DMS153 (cell line): ENCODE measurements at places on chromosomes 12 and 14.

- no peak for DNase-seq
Measured at GRCh38 chr14:97582022-97582421, 784.8 kb downstream of the VRK1 start.

- no peak for DNase-seq
Measured at GRCh38 chr14:80695869-80696268, 245.7 kb downstream of the CEP128 start.

DNA sequence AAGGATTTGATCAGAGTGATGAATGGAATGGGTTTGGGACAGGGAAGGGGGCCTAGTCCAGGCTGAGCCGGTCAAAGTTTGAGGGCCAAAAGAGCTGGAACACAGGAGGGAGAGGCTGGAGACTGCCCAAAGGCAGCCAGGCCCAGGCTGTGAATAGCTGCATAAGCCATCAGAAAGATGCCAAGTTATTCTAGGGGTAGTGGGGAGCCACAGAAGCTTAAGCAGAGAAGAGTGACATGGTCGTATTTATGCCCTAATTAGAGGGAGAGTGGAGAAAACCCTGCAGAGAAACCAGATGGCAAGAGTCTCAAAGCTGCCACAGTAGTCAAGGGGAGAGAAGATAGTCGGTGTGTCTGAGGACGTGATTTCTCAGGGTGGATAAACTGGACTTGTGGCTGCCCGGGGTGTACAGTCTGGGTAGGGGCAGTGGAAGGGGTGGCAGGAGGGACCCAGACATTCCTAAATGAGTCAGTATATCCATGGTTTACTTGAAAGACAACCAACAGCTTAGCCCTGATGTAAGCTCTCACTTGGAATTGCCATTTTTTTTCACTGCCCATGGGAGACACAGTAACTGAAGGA lies 99.2 kb downstream of the PRICKLE1 start:
- DNase-seq = no peak

DNA sequence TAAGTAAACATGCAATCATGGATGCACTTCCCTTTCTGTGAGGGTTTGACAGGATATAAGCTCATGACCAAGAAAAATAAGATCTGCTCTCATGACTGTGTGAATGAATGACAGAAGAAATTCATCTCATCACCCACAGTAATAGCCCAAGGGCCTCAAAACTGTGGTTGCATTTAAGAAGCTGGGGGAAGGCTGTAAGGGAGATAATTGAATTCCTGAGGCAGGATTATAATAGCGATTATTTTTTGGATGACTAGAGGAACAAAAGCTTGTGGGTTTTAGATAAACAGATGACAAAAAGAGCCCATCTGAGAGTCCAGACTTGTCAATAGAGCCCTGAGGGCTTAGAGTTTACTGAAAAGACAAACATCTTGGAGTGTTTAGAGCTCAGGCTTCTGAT lies 161.2 kb downstream of the NTF3 start:
- DNase-seq = no peak

DNA sequence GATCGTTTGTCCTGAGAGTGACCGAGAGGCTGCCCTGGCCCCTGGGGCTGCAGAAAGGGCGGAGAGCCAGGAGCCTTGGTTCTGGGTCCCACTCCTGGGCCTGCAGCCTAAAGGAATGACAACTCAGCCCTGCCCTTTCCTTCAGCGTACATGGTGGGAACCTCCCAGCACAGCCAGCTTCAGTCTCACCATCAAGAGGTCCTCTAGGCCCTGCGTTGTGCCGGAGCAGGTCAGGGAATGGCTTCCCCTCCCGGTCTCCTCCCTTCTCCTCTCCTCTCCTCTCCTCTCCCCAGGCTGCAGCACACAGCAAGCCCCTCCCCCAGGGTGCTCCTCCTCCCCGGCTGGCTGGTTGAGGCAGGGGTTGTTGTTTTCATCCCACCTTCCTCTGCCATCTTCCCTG lies 44.6 kb upstream of the TUNAR start:
- DNase-seq = no peak

- no peak for DNase-seq
Measured at GRCh38 chr12:104605685-104606084, 148.9 kb downstream of the CHST11 start.

DNA sequence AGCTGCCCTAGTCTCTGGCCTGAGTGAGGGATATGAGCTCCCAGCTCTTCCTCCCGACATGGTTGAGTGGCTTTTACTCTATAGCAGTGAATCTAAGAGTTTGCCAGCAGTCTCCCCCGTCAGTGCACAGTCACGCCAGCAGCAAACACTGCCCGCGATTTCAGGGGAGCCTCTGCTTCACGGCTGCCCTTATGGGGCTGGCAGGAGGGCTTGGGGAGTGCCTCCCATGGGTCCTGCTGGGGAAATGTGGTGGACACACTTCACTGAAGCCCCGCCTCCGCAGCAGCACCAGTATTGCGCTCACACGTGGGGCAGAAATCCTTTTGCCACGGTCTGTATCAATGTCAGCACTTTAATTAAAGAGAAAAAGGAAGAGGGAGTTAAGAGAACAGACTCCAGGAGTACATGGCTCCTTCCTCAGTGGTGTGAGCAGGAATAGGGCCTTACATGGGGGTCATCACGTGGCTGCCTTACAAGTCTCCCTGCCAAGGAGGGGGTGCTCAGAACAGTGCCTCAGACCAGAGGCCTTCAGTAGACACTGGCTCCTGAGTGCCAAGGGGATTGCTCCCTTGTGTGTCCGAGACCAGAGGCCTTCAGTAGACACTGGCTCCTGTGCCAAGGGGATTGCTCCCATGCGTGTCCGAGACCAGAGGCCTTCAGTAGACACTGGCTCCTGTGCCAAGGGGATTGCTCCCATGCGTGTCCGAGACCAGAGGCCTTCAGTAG lies 55.7 kb downstream of the SFSWAP start:
- DNase-seq = no peak

GRCh38 chr14:91310606-91311283 lies 66.2 kb upstream of the GPR68 start:
- DNase-seq = no peak

- no peak for DNase-seq
Measured at GRCh38 chr12:120598674-120599463, 17.7 kb upstream of the POP5 start.

GRCh38 chr14:68530443-68530842 lies 262.4 kb downstream of the ZFP36L1 start:
- DNase-seq = no peak

GRCh38 chr12:116366824-116367223 lies 89.3 kb upstream of the MED13L start:
- peak; percentile 69 for DNase-seq

- DNase-seq = no peak
Measured at GRCh38 chr14:104957146-104958113, 20.7 kb downstream of the AHNAK2 start.

- DNase-seq = no peak
Measured at GRCh38 chr14:21093769-21094681, 4.4 kb downstream of the ZNF219 start.

GRCh38 chr12:94998326-94998725 lies 5.2 kb downstream of the NDUFA12 start:
- DNase-seq = no peak

- no peak for DNase-seq
Measured at GRCh38 chr14:95113476-95113875, 43.9 kb downstream of the DICER1 start.

DNA sequence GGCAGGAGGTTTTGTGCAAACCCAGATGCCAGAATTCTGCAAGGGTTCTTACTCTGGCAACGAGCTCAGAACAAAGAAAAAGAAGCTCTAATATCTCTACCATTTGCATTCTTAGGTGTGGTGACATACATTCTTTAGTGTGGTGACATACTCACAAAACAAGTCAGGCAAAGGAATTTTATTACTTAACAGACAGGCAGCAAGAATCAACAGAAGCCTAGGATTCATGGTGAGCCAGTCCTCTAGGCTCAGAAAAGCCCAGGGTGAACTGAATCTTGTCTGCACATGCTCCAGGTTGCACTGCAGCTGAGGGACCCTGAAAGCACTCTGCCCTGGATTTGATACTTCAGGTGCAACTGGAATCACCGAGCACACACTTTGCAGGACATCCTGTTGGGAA lies 122.4 kb upstream of the PTPRQ start:
- DNase-seq = no peak

- no peak for DNase-seq
Measured at GRCh38 chr12:55733858-55734257, 5.0 kb upstream of the CD63 start.

DNA sequence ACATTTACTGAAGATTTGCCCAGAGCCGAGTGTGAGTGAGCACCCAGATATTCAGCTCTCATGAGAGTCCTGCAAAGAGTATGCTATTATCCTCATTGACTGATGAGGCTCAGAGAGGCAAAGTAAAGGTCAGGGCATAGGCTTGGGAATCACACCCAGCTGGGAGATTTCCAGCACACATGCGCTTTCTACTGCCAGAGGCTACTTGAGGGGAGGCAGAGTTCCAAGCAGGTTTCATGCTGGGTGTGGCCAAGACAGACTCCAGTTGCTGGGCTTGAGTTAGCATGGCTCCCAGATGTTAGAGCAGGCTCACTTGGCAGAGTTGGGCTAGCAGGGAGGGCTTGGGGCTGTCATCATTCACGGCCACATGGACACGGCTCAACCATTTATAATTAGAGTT lies 14.4 kb upstream of the FAM181A start:
- no peak for DNase-seq

DNA sequence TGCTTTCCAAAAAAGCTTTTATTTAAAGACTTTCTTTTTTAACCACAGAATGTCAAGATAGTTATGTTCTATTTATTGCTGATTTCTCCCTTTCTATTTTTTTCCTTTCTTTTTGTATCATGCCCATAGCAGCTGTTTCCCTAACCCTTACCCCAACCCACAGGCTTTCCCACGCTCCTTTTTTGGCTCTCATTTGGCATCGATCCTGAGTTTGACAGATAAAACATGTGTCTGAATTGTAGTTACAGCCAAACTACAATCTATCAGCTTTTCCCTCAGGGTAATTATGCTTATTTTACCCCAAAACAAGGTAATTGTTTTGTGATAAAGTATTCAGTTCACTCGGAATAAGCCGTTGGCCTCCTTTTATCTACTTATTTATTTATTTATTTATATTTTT lies 46.7 kb downstream of the PDE3A start:
- DNase-seq = no peak

GRCh38 chr14:86420131-86420530 lies 890.2 kb downstream of the FLRT2 start:
- no peak for DNase-seq

- peak; percentile 48 for DNase-seq
Measured at GRCh38 chr12:119807380-119807779, 69.7 kb downstream of the CIT start.

DNA sequence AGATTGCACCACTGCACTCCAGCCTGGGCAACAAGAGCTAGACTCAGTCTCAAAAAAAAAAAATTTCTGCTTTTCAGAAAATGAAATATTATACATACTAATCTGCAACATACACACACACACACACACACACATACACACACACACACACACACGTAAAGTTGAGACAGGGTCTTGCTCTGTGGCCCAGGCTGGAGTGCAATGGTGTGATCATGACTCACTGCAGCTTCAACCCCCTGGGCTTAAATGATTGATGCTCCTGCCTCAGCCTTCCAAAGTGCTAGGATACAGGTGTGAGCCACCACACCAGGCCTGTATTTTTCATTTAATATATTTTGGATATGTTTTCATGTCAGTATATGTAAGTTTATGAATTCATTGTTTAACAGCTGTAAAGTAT lies 18.8 kb upstream of the WDR20 start:
- DNase-seq = no peak

GRCh38 chr12:128644664-128645296 lies 179.0 kb downstream of the SLC15A4 start:
- DNase-seq = peak; percentile 16

DNA sequence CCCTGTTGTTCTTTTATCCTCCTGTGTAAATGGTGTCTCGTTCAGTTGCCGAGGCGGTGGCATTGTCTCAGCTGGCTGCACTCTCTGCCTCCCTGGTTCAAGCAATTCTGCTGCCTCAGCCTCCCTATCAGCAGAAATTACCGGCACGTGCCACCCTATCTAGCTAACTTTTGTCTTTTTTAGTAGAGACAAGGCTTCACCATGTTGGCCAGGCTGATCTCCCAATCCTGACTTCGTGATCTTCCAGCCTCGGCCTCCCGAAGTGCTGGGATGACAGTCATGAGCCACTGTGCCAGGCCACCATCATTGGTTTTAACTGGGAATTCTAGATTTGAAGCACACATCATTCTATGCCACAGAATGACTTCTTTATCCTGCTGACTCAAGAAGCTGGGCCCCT lies 175.3 kb upstream of the ALG10B start:
- DNase-seq = no peak

DNA sequence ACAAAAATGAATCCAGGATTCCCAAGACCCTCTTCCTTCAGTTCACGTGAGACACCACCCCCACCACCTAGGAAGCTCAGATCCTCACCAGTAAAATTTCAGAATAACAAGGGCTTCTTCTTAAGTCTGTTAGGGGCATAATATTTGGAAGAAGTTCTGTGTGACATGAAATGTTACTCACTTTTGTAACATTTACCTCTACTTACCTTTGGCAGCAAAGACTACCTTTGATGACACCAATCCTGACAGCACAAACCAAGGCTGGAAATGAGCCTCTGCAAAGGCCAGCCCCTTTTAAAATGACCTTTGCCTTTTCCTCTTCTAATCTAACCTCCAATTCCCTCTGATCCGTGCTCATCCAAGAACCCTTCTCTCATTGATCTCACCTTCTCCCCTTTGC lies 19.4 kb upstream of the KRT77 start:
- DNase-seq = no peak

DNA sequence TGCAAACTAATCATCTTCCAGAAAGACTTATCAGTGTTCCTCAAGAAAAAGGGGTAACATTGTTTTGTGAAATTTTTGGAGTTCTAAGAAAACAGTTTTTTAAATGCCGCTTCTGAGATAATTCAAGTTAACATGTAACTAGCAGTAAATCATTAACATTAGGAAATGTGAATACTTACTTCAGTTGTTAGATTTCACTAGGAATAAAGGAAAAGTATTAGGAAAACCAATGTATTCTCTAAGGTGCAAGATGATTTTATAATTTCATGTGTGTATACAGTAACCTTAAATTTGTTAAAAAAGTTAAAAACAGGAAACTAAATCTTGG lies 36.8 kb downstream of the PAPOLA start:
- no peak for DNase-seq

DNA sequence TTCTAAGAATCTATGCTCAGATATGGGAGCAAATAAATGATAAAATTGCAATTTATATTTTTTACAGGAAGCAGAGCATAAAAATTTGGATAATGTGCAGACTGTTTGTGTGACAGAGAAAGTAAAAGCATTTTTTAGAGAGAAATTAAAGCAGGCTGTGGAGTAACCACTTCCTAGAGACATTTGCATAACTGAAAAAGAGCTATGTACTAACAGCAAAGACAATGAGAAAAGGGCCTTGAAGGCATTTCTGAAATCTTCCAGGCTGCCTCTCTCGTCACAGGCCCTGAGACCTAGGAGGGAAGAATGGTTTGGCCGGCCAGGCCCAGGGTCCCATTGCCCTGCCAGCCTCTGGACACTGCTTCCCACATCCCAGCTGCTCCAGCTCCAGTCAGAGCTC lies 247.2 kb downstream of the ALX1 start:
- DNase-seq = no peak
